ENCODE measurements at places on chromosomes 3 and 15.

DNA sequence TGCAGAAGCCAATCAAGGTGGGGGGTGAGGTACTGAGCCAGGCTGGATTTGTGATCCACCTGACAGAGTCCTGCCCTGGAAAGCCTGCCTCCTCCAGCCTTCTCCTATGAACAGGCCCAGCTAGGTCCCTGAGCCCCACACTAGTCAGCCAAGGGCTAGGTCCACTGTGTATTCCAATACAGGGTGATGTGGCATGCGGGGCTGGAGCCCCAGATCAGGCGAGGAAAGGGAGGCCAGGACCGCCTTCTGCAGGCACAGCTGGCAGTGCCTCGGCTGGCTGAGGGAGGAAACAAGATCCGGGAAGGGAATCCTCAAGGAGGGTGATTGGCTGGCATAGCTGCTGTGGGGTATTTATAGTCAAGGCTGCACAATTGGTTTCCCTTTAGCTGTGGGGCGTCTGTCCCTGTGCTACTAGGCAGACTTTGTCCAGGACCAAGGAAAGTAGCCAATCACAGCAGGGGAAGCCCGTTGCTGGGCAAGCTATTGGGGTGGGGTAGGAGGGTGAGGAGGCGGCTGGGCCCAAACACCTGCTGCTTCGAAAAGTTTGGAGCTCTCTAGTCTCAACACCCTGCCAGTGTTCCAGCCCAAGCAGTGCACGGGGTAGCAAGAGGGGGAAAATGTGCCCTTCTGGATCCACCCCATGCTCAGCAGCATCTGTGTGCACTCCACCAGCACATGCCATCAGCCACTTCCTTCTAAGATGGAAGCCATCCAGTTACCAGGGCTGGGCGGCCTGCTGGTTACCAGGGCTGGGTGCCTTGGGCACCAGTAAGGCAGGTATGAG lies 5.9 kb downstream of the KY start:
- no peak for DNase-seq

DNA sequence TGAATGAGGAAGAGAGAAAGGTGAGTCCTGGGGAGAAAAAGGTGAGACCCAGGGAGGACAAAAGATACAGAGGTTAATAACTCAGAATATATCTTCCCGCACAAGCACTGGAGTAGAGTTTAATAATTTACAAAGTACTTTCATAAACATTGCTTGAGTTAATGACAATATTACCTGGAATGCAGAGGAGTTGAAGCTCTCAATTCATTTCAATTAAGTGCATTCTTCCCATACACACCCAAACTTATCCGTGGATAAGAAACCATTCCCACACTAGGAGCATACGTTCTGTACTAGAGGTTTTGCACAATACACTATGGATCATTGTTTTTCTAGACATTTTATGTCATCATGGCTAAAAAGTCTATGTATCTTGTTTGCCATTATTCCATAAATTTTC lies 23.3 kb upstream of the KNG1 start:
- DNase-seq, result no peak

GRCh38 chr3:159149633-159150032 lies 347.8 kb downstream of the MFSD1 start:
- DNase-seq, result no peak

GRCh38 chr3:59116233-59116537 lies 66.4 kb upstream of the CFAP20DC start:
- no peak for DNase-seq

GRCh38 chr3:133268726-133269134 lies 131.1 kb upstream of the BFSP2 start:
- no peak for DNase-seq

DNA sequence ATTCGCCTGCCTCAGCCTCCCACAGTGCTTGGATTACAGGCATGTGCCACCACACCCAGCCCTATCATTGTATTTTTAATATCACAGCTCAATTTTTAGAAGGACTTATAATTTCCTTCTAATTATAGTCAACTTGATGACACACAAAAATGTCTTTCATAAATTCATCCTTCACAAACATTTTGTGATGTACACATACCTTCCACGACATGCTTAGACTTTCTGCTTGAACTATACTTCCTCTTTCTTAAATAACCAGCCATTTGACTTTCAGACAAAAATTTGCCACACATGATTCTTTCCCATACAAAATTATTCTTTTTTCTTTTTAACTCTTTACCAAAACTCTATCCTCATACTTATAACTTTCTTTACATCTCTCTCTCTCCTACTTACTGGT lies 48.4 kb upstream of the CCK start:
- no peak for DNase-seq

GRCh38 chr15:61380270-61380669 lies 151.2 kb upstream of the RORA start:
- no peak for DNase-seq

- no peak for DNase-seq
These were observed 2.5 kb upstream of the OGG1 start for GRCh38 chr3:9747267-9747666.

- DNase-seq, result no peak
These were observed 687 bp downstream of the GPR176 start for GRCh38 chr15:39919411-39919747.

- DNase-seq, result no peak
These were observed 194.5 kb downstream of the RPLP1 start for GRCh38 chr15:69647142-69647513.

DNA sequence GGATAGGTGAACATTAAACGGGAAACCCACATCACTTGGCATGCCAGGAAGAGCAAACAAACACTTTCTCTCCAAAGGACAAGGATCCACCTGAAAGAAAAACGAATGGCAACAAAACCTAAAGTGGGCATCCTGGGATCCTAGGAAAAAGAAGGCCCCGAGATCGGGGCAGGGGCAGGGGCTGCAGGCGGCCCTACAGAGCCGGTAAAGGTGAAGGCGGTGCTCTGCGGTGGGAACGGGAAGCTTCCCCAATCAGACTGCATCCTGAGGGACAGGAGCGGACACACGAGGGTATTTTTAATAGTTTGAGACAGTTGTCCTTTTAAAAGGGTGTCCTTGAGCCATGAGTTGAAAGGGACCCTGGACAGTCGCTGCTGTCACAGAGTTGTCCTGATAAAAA lies 24.9 kb upstream of the GABRA5 start:
- DNase-seq, result no peak

DNA sequence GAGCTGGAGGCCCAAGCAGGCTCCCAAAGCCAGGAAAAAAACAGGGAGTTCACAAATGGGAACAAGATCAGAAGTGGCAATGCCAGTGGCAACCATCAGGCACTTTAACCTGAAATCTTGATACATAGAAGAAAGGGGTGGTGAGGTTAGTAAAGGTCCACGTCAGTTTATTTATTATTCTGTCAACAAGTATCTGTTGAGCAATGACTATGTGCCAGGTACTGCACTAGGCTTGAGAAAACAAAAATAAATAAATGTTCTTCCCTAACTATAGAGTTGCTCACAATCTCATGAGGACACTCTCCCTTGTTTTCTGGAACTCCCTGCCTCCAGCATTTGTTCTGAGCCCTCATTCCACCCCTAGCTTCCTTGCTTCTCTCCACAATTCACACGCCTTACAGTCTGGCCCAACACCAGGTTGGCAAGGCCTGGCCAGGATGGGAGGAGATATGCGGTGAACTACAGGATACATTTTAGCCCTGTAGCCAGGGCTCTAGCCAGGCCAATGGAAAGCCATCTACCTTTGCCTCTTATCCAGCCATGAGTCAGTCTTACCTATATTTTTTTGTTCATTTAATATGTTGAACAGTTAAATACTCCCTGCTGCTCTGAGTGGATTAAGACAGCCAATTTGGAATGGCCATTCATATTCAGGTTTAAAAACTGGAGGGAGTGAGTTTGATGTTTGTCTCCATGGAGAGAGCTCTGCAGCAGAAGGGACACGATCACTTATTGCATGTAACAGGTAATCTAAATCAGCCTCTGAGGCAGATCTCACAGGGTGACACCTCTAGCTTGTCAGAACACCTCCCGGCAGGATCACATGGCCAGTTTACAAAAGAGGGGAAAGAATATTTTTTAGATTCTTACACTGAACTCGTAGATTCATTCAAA lies 161.9 kb upstream of the ATP11B start:
- no peak for DNase-seq

DNA sequence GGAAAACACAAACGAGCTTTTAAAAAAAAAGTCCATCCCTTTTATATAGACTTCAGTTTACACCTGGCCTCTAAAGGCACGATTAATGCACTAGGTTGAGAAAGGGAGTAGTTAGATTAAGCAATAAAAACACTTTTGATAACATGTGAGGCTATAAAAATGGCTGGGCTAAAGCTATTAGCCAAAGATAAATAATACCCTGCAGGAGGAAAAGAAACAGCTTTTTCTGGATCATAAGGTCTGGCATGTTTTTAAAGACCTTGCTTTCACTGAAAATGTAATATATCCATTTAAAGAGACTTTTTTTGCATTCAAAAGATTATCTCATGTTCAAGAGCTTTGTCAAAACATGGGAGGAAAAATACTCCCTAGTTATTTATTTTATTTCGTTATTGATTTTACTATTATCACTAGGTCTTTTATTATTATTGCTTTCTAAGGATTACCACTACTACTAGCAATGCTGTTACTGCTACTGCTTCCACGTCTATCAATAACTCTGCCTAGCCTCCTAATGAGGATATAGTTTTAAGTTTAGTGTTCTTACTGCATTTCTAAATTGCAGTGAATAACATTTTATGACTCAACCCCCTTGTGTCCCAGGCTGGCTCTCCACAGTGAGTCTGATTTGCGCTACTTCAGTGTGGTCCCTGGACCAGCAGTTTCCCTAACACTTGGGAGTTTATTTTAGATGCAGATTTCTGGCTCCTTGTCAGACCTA lies 93.4 kb downstream of the THRB start:
- DNase-seq, result no peak

GRCh38 chr3:162629372-162629771 lies 1132.8 kb downstream of the OTOL1 start:
- DNase-seq, result no peak

DNA sequence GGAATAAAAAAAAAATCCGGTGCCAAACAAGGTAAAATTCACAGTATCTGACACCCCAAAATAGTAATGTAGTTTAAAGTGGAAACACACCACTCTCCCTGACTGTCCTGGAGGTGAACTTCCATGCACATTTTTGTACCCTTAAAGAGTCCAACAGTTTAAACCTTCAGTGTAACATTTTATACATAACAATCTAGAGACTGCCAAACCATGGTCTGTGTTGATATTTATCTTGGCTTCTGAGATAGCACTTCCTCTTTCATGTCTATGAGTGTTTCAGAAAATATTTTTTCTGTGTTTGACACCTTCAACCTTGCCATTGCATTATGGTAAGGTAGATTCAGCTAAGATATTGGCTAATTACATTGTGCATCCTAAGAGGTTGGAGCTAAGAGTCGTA lies 13.9 kb downstream of the TMEM45A start:
- no peak for DNase-seq

DNA sequence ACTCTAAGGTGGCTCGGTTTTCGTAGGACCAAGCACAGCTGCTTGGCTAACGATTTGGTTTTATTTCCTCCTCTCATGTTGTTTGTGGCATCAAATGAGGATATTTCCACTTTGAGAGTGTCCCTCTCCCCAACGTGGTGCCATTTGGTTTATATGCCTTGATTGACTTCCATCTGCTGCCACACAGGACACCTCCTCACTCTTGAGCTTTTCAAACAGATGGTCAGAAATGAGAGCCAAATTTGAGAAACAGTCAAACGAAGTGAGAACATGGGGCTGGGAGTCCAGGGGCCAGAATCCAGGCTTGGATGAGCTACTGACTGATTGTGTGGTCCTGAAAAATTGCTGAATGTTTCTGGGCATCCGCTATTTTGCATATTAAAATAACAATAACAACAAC lies 43.5 kb downstream of the CEMIP start:
- no peak for DNase-seq

DNA sequence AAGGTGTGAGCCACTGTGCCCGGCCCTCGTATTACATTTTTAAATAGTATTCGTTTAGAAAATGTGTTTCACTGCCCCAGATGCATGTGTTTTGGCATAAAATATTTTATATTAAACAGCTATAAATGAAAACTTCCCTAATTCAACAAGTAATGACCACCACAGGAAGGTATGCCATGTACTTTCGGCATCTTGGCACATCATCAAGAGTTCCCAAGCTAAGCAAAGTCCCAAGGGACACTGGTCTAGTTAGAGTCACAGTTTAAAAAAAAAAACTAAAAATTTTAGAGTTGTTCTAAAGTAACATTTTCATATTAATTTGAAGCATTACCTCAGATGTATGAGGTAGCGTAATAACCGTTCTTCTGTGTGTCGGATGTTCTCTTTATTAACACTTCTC lies 15.6 kb upstream of the ARPP19 start:
- no peak for DNase-seq

GRCh38 chr3:118981494-118982134 lies 53.0 kb downstream of the IGSF11 start:
- no peak for DNase-seq

GRCh38 chr15:64068133-64068532 lies 21.8 kb upstream of the DAPK2 start:
- DNase-seq, result no peak

- no peak for DNase-seq
These were observed 4.5 kb downstream of the ADGRG7 start for GRCh38 chr3:100613721-100614390.

DNA sequence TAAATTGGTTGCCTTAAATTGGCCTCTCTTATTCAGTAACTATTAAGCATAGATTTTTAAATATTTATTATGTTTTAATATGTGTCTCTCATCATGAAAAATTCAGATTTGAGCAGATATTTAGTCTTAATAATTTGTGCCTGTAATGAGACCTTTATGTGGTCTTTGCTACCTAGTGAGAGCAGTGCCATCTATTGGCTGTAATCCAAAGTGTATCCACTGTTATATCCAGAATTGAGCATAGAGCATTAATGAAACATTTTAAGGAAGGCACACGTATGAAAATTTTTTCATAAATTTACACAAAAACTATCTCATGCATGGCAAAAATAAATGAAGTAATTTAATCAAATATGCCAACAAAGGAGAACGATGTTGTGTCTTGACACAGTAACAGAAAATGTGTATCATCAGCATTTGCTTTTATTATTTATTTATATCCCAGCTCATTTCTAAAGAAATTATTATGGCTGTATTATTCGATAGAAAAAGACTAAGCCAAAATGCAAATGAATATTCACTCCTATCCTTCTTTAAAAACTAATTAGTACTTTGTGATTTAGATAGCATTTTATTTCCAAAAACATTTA lies 203.5 kb downstream of the RSRC1 start:
- no peak for DNase-seq

Measured in stimulated activated CD4-positive, alpha-beta T cell treated with anti-CD3 and anti-CD28 coated beads, TNF-alpha, amount 100 ng/mL, for 24 hours (primary cell).